ENCODE measurements at places on chromosomes 7 and 10.
A peak's percentile ranks its signal among the peaks of the same experiment; 100 is the strongest.

- DNase-seq = no peak
These were observed 3.9 kb upstream of the SAR1A start for GRCh38 chr10:70174058-70174741.

DNA sequence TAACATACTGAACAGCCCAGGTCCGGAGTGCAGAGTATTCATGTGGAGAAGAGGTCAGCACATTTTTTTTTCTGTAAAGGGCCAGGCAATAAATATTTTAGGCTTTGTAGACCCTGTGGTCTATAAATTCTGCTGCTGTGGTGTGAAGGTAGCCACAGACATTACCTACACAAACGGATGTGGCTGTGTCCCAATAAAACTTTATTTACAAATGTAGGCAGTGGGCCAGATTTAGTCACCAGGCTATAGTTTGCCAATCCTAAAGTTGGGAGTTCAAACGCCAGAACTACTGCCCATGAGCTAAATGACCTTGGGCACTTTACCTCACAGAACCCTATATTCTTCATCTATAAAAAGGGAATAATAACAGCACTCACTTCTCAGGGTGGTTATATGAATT is 13.4 kb downstream of the FAM53B start:
- DNase-seq = no peak

- DNase-seq = peak; percentile 83
These were observed 146.1 kb upstream of the FRMD4A start for GRCh38 chr10:14476641-14477407.

- no peak for DNase-seq
These were observed 1.6 kb upstream of the COX19 start for GRCh38 chr7:976901-977325.

GRCh38 chr7:81187753-81188152 is 268.9 kb upstream of the SEMA3C start:
- DNase-seq = no peak

DNA sequence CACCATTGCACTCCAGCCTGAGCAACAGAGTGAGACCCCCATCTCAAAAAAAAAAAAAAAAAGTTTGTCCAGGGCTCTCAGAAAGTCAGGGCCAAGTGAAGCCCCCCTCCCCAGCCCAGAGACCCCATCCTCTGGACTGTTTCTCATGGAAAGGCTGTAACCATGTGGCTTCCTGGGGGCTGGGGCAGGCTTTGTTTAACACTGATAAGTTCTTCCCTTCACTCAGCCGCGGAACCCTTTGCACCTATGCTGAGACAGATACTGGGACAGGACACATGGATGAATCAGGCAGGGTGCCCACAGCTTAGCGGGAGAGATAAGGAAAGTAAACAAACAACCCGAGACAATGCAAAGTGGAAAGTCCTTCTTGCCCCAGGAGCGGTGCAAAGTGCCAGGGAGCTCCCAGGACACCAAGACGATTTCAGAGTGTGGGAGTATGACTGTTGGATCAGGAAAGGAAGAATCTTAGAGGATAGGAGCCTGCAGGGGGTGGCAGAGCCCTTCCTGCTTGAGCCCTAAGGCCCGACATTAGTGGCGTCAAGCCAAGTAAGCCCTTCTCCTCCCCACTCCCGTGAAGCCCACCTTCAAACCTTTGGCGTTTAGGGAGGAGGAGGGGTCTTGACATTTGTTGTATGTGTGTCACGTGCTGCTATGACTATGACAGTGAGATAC is 11.6 kb downstream of the MLXIPL start:
- peak; percentile 34 for DNase-seq

GRCh38 chr10:30819341-30820181 is 190.0 kb upstream of the LYZL2 start:
- DNase-seq = peak; percentile 35

Data from fibroblast of skin of scalp (primary cell).